ENCODE measurements at places on chromosomes 12 and 14. TPM values are rescaled to one million over a fixed set of nuclear protein-coding genes. Genes with fewer than 3 reads are reported as not detected.

DNA sequence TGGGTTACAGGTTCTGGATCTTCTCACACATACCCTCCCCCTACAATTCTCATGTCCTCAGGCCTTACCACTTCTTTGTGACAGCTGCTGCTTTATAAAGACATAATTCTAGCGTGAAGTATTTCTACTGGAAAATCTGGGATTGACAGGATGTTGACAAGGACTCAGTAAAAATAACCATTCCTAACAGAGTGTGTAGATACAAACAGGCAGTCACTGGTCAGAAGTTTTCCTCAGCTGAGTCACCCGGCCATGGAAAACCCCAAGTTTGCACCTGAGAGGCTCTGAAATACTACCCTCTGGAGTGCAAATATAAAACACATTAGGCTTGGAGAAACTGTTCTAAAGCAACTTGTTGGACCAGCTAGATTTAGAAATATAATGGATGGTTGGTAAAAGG lies 54.4 kb downstream of the SPPL3 start:
- DNase-seq, result no peak

CACNA2D4 gene
- total RNA-seq, result 0.72 TPM

CD163L1 gene
- under 0.01 TPM for total RNA-seq

GRCh38 chr14:80973931-80974641 lies 18.7 kb downstream of the TSHR start:
- DNase-seq, result no peak

- no peak for DNase-seq
These were observed 164.2 kb downstream of the ALG10 start for GRCh38 chr12:34186492-34186891.

- no peak for DNase-seq
These were observed 58.6 kb downstream of the SERPINA3 start for GRCh38 chr14:94670692-94671285.

- DNase-seq, result peak; percentile 92
These were observed 127.3 kb downstream of the RFLNA start for GRCh38 chr12:124422142-124422569.

SLC6A15 gene
- total RNA-seq, result under 0.01 TPM

PAWR gene
- total RNA-seq, result 78.5 TPM

DNA sequence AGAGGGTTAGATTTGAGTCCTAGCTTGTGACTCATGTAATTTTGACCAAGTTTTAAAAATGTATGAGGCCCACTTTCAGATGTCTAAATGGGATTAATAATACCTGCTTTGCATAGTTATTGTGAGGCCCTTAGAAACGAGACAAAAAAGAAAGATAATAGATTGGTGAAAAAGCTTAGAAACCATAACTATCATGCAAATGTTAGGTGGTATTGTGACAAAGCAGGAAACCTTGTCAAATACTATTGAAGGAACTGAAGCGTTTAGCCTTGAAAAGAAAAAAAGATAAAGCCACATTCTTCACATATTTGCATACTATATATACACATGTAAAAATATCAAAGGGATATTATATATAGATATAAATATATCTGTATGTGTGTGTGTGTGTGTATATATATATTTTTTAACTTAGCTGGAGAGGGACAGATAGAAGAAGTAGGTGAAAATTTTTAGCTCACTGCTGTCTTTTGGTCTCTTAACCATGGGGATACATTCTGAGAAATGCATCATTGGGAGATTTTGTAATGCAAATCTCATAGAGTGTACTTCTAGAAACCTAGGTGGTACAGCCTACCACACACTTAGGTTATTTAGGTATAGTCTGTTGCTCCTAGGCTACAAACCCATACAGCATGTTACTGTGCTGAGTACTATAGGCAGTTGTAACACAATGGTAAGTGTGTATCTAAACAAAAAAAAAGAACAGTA lies 270.3 kb downstream of the CCDC91 start:
- no peak for DNase-seq

CLEC2B gene
- total RNA-seq, result 11.5 TPM

GRCh38 chr14:99968191-99968920 lies 96.9 kb upstream of the EVL start:
- peak; percentile 98 for DNase-seq

- no peak for DNase-seq
These were observed 11.7 kb downstream of the TNFAIP2 start for GRCh38 chr14:103134919-103135318.

FBLN5 gene
- total RNA-seq, result 27.7 TPM

CD69 gene
- total RNA-seq, result not detected

OVCH1 gene
- total RNA-seq, result under 0.01 TPM

DNA sequence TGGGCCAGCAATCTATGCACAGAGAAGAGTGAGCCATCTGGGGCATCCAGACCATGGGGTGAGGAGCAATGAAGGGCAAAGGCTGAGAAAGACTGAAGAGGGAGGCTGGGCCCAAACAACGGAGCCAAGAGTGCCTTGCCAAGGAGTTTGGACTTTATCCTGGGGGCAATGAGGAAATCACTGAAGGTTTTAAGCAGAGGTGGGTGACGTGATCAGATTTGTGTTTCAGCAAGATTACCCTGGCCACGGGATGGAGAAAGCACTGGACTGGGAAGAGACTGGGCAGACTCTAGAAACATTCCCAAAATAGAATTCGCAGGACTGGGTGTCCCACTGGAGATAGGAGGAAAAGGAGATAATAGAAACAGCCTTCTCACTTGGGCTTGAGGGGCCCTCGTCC lies 65.3 kb downstream of the DPF3 start:
- no peak for DNase-seq

- DNase-seq, result no peak
These were observed 43.4 kb downstream of the TEAD4 start for GRCh38 chr12:3002646-3003045.

KCNH5 gene
- total RNA-seq, result not detected

- peak; percentile 0 for DNase-seq
These were observed at the start of gene RPL10L for GRCh38 chr14:46651526-46652144. TSS of gene RPL10L (minus strand) at chr14:46651781. CDS start at chr14:46651736, 45 bp downstream.

TAS2R20 gene
- total RNA-seq, result 5.4 TPM

NKX2-1 gene
- total RNA-seq, result not detected

DNA sequence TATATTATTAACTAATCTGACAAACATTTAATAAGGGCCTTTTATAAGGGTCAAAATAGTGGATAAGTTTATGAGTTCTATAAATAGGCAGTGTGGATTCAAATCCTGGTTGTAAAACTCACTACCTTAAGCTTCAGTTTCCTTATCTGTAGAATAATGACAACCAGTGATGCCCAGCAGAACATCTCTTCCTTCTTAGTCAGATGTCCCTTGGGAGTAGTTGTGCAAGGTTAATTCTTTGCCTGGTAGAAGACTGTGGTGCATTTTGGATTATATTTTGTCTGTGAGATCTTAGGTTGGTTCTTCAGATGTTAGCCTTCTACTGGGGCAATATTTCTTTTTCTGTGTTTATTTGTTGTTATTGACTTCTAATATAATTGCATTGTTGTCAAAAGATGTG lies 59.5 kb downstream of the ARID2 start:
- DNase-seq, result peak; percentile 41

GPR132 gene
- total RNA-seq, result under 0.01 TPM

- no peak for DNase-seq
These were observed 64.9 kb upstream of the PCED1B start for GRCh38 chr12:47014474-47014873.

CCDC197 gene
- not detected for total RNA-seq

CIROP gene
- total RNA-seq, result not detected

KRT6C gene
- not detected for total RNA-seq

GRCh38 chr12:18546399-18546798 lies 191.4 kb downstream of the PLCZ1 start:
- no peak for DNase-seq

MMP17 gene
- 11.2 TPM for total RNA-seq

DNA sequence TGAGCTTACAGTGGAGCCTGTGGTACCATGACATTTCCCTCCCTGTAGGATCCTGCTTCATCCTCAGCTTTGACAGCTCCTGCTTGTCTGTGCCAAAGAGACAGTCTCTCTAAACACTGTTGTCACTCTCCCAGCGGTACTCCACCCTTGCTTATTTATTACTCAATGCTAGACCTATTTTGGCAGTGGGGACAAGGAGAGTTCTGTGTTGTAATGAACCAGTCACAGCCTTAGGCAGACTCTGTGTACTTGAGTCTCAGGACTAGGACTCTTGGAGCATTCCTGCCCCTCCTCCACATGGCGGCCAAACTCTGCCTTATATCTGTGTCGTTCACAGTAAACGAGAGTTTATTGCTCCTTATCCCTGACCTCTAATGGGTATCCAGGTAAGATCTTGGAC lies 70.9 kb downstream of the PIK3C2G start:
- DNase-seq, result no peak

GRCh38 chr12:15532364-15532977 lies 210.2 kb downstream of the PTPRO start:
- no peak for DNase-seq

DNA sequence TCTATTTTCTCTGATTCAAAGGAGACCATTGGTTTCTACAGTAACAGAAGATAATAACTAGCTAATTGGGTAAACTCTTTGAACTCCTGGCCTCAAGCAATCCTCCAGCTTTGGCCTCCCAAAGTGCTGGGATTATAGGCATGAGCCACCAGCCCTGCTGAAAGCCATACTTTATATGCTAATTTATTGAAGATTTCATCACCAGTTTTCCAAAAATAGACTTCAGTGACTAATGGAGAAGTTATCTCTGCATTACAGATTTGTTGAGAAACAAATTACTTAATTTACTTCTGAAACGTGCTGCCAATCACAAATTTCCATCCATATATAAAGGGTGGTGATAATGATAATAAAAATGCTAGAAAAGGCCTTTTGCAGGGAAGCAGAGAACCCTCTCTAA lies 1758.1 kb upstream of the SEL1L start:
- no peak for DNase-seq

- no peak for DNase-seq
These were observed 7.4 kb downstream of the GLIPR1L1 start for GRCh38 chr12:75341873-75342272.

STAC3 gene
- 0.36 TPM for total RNA-seq

DNA sequence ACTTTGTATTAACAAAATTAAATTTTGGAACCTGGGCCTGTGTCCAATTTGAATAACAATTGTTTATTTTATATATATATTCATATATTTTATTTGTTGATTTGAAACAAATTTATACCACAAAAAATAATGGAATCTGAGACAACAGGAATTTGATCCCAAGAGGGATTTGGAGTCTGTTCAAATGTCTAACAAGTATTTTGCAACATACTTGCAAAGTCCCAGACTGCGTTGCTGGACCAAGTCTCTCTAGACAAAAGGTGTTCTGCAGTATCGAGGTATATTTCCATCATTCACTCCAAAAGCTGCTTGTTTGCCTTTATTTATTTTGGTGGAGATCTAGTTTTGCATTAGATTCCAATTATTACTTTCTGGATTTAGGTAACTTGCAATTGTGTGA lies 68.7 kb upstream of the PTPRR start:
- peak; percentile 62 for DNase-seq

DNAJC22 gene
- 0.29 TPM for total RNA-seq

GRCh38 chr12:74488134-74488533 lies 49.5 kb upstream of the ATXN7L3B start:
- DNase-seq, result no peak

GRCh38 chr12:50003595-50003994 lies 21.7 kb downstream of the RACGAP1 start:
- no peak for DNase-seq

DNA sequence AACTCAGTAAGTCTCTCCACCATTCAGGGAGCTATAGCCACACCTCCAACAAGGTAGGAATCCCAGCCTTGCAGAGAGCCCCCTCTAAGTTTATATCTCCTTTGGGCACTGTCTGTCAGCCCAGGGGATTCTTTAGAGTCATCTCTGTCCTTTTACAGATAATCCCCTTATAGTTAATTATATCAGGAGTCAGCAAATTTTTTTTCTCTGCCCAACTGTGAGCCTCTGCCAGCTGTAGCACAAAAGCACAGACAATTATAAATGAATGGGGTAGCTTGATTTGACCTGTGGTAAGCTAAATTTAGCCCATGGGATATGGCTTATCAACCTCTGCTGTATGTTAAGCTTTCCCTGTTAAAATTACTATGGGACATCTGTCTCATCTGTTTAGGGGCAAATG lies 8.3 kb downstream of the CEP128 start:
- DNase-seq, result no peak

MUCL1 gene
- not detected for total RNA-seq

DNA sequence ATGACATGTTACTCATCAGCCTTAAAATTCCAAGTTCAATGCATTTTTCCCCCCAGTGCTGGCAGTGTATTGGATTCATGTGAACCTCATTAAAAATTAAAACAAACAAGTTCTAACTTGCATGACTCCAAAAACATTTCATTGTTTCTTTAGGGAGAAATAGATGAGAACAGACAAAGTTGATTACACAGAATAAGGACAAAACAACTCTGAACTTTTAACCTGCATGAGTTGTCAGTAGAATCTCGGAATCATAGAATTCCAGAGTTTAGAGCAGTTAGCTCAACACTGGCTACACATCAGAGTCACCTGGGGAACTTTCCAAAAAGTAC lies 127.5 kb downstream of the TMX1 start:
- DNase-seq, result peak; percentile 78

EAPP gene
- total RNA-seq, result 53.6 TPM

All from osteoblast (primary cell).